D341Med (cell line): ENCODE measurements at places on chromosomes 6 and 20.

- no peak for DNase-seq
These were observed 128.0 kb downstream of the DLL1 start for GRCh38 chr6:170162775-170163404.

GRCh38 chr6:52426667-52427066 is 6.5 kb downstream of the EFHC1 start:
- DNase-seq = no peak

DNA sequence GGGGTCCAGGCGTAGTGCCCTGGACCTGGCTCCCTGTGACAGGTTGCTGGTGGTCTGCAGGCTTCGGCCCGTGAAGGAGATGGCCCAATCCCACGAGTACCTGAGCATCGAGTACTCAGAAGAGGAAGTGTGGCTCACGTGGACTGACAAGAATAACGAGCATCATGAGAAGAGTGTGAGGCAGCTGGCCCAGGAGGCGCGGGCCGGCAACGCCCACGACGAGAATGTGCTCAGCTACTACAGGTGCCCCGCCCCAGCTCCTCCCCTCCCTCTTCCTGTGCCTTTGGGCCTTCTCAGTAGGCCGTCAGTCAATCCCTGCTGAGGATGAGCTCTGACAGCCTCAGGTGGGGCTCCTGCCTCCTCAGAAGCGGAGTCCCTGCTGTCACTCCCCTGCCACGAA is 42.6 kb downstream of the UQCC2 start:
- no peak for DNase-seq

DNA sequence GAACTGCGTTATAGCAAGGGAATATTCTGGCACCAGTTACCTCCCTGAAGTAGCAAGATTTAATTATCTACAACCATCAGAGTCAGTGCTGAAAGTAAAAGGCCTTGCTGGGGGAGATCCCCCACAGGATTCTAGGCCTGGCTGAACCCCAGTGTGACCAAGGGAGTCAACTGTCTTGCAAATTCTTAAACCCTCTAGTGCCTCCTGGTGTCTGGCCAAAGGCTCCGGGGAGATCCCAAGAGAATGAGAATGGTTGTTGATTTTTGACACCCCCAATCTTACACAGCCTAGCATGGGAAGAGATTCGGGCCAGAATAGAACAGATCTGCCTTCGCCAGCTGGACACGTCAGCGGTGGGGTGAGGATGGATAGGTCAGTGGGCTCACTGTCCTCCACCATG is 179.4 kb downstream of the ERMARD start:
- DNase-seq = no peak

- DNase-seq = no peak
These were observed 16.4 kb downstream of the SYNJ2 start for GRCh38 chr6:157997893-157998608.

- DNase-seq = peak; percentile 53
These were observed 648.8 kb upstream of the AGPAT4 start for GRCh38 chr6:161922631-161923119.

GRCh38 chr6:26157251-26158075 is 70.2 kb downstream of the HFE start:
- peak; percentile 72 for DNase-seq

- DNase-seq = no peak
These were observed 92.7 kb upstream of the DTNBP1 start for GRCh38 chr6:15755526-15755925.

- no peak for DNase-seq
These were observed 4.0 kb downstream of the LY6G6F start for GRCh38 chr6:31710523-31711219.

DNA sequence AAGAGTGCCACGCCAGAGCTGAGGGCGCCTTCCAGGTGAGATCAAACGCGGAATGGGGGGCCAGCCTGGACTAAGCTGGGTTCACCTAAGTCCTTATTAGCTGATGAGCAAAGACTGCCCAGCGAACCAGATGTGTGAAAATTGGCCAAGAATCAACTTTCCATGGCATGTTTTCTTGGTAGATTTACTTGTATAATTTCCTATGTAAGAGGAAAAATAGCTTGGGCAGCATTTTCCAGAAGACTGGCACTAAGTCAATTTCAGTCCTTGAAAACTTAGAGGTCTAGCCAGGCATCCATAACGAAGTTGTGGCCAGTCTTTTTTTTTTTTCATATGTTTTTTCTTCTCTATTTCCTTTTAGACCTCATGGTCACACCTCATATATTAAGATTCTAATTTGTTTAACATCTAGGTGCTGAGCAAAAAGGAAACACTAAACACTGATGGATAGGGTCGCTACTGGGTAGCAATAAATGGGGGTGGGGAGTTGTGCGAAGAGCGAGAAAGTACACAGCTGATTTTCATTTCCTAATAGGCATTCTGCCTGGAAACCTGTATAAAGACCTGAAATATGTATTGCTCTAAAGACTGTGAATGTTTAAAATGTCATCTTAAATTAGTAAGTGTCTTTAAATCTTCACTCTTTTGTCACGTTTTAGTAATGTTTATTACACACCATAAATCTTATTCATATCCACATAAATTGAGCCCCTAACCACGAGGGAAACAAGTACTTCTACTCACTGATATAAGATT is 188.8 kb downstream of the CD83 start:
- no peak for DNase-seq

DNA sequence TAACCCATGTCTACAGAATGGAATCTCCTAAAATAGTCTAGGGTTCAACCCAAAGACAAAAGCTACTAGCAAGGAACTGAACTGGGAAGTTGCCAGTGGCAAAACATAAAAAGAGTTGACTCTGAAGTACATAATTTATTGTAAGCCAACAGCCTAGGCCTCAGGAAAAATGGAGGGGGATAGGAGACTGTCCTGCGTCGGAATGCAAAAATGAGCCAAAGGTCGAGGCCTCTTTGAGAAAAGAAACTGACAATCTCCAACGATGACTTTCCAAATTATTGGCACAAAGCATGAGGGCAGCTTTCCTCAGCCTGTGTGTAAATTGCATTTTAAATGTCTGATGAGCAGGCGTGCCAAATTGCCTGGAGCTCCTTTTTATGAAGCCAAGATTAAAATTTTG is 2.1 kb downstream of the COL12A1 start:
- DNase-seq = no peak

- no peak for DNase-seq
These were observed 565.4 kb downstream of the RFPL4B start for GRCh38 chr6:112912416-112913101.

DNA sequence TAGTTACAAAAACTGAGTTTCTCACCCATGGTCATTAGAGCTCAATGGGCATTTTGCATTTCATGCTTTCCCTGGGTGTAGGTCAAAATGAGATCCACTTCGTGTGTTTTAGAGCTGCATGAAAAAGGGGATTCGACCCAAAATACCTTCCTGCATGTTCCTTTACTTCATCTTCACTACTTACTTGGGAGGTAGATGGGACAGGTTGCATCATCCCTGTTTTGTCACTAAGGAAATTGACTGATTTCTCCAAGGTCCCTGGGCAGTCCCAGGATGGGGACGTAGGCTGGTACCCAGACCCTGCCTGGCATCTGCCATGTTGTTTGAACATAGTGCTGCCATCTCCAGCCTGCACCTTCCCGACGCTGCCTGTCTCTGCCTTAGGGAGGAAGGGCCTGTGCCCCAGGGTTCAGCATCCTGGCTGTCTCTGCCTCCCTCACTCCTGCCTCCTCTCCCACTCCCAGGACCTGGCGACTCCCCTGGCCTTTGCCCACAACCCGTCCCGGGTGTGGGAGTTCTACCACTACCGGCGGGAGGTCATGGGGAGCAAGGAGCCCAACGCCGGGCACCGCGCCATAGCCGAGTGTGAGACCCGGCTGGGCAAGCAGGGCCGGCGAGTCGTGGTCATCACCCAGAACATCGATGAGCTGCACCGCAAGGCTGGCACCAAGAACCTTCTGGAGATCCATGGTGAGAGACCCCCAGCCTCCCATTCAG is 17.0 kb downstream of the SIRT5 start:
- no peak for DNase-seq

DNA sequence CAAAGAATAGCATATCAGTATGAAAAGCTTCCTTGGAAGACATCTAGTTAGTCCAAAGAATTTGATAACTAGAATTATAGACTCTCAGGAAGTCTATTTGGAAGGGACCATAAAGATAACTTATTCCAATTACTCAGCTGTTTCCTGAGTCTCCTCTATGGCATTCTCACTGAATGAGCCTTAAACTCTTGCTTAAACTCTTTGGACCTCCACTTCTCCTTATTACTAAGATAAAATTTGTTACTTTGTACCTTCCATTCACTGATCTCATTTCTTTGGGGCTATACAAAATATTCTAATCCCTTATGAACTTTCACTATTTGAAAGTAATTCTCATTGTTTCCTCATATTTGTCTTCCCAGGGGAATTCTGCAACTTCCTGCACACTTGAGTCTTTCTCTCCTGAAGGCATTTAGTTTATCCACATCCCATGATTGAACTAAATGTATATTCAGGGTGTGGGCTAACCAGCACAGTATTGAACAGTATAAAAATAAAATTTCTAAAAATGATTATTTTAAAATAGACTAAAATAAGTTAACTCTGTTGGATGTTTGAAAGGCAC is 67.1 kb upstream of the NOTCH4 start:
- no peak for DNase-seq

DNA sequence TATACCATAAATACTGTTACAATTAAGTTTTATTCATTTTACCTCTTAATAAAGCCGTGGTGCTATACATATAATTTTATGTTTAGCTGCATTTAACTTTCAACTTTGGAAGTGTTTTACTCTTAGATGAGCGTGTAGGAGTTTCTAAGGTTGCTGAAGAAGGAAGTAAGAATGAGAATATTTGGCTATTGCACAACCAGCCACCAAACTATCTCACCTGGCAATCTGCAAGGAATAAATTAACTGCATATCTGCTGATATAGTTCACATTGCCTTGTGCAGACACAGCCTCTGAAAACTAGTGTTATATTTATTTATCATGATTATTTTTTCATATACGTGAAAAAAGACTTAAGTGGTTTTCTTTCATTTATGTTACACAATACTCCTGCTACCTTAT is 230.4 kb downstream of the PLCB1 start:
- DNase-seq = no peak

GRCh38 chr6:42257614-42258013 is 40.0 kb upstream of the MRPS10 start:
- no peak for DNase-seq

- no peak for DNase-seq
These were observed 7.0 kb downstream of the PPIL1 start for GRCh38 chr6:36867471-36868224.

- no peak for DNase-seq
These were observed 3.0 kb upstream of the GRM4 start for GRCh38 chr6:34148631-34149451.

GRCh38 chr6:105373481-105373880 is 29.4 kb downstream of the PREP start:
- DNase-seq = no peak
